SK-N-SH (cell line): ENCODE measurements at places on chromosomes 2 and 18. TPM values are rescaled to one million over a fixed set of nuclear protein-coding genes. Genes with fewer than 3 reads are reported as not detected.

- DNase-seq, result no peak
Observed at GRCh38 chr18:75643083-75643482, 215.6 kb upstream of the SMIM21 start.

GRCh38 chr2:237912271-237913192 is 53.1 kb downstream of the RAMP1 start:
- no peak for DNase-seq

DNA sequence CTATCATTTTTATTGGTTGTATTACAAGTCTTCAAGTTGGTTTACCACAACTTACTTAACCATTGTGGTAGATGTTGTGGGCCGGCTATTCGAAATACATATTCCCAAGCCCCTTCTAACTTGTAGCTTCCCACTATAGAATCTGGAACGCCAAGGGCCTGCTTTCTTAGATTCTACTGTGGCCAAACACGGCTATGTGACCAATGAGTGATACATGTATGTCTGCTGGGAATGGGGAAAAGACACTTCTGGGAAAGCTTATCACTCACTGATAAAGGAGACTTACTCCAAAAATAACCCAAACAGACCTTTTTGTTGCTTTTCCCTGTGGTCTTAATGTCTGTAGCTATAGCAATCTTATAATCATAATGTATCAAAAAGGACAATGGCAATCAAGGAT is 24.5 kb downstream of the STRN start:
- DNase-seq, result no peak

GRCh38 chr18:5294457-5295230 is 882 bp downstream of the ZBTB14 start:
- peak; percentile 6 for DNase-seq

GRCh38 chr2:102975996-102976975 is 214.5 kb downstream of the TMEM182 start:
- DNase-seq, result peak; percentile 41

DNA sequence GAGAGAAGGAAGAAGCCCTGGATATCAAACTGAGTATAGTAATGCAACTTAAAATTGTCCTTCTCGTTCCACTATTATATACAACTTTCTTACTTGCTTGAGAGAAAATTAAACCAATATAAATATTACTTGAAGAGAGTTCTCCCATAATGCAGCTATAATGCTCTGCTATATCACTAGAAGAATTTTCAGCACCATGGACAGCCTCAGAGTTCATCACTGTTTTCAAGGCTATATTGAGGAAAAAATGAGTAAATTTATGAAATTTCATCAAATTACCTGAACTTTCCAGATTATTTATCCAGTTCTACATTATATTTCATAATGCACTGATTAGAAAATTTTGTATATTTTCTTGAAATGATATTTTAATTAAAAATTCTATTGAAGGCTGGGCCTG is 1053.5 kb upstream of the FAM98A start:
- no peak for DNase-seq

GRCh38 chr18:12608301-12608700 is 49.6 kb downstream of the SPIRE1 start:
- DNase-seq, result no peak

GRCh38 chr2:217316743-217317142 is 456.9 kb upstream of the TNP1 start:
- no peak for DNase-seq

- peak; percentile 75 for DNase-seq
Observed at GRCh38 chr2:37877457-37878315, 47.4 kb upstream of the RMDN2 start.

DNA sequence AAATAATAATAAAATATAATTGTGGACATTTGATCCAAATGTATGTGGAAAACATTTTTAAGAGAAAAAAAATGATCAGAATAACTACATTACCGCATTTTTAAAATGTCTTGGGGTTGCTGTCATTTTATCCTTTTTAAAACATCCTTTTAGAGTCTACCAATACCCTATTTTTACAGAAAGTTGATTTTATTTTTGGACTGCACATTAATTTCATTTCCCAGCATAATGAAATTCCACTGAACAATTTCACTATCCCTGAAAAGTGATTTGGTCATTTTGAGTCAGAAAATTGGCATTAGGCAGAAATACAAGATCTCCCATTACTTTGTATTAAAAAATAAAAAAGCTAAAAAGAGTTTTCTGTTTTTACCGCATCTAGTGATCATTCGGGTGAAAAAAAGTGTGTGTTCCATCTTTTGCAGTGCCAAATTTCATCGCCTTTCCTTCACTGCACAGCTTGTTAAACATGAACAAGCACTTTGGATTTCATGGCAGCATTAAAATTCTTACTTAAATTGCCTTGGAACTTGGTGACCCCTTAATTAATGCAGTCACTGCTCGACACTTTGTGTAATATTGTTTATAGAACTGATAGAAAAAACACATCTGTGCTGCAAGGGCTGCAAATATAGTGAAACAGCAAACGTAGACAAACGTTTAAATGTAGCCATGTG is 611.7 kb downstream of the TSN start:
- DNase-seq, result no peak

- no peak for DNase-seq
Observed at GRCh38 chr2:226790431-226790830, 9.2 kb downstream of the IRS1 start.

DNA sequence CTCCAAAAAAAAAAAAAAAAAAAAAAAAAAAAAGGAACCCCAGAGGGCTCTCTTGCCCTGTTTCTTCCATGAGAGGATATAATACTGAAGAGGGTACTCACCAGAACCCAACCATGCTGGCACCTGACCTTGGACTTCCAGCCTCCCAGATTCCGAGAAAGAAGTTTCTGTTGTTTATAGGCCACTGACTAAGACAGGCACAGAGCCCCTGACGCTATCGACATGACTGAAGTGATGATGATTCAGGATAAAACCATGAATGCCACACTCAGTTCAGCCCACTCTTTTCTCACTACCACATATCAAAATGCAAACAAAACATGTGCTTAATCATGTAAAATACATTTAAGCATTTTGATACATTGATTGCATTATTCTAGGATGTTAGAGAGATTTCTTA is 66.1 kb upstream of the CDCA7 start:
- no peak for DNase-seq

- no peak for DNase-seq
Observed at GRCh38 chr2:170829036-170829435, 12.3 kb downstream of the GAD1 start.

GRCh38 chr18:9437021-9437437 is 38.3 kb upstream of the RALBP1 start:
- DNase-seq, result no peak

- no peak for DNase-seq
Observed at GRCh38 chr18:10860928-10861327, 288.4 kb downstream of the PIEZO2 start.

GRCh38 chr2:229636571-229636970 is 77.8 kb downstream of the DNER start:
- DNase-seq, result no peak

DNA sequence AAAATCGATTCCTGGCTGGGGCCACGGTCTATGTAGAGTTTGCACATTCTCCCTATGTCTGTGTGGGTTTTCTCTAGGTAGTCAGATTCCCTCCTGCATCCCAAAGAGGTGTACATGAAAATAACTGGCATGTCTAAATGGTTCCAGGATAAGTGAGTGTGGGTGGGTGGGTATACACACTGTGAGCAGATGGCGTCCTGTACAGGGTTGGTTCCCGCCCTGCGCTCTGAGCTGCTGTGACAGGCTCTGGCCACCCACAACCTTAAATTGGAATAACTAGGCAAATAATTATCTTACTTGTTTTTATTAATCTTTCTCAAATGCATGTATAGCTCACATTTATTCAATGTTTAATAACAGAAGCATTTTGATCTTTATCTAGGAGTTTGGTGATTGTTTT is 16.3 kb downstream of the THOC1 start:
- DNase-seq, result no peak

DNA sequence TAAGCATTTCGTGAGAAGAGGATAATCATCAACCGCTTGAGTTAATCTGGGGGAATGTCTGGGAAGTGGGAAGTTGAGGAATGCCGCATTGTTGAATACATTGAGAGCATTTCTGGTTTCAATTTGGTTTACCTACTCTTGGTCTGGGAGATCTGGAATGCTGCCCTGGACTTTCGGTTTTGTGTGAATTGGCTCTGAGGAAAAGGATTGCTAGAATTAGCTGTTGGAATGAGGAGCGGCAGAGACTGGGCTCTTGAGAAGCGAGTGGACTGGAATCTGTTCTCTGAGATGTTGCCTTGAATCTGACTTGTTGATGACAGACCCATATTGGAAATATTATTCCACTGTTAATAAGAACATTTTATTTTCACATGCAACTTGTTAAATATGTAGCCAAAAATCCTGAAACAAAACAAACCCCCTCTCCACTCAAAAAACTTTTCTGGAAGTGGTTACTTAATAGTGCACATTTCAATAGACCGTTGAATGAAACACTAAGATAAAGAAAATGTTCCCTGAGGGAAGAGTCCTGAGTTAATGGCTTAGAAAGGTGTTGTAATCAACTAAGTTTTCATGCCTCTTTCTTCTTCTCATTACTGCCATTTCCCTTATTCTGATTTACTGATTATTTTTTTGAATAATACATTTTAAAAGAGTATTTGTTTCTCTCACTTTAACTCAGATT is 50.8 kb downstream of the PTPRM start:
- DNase-seq, result no peak

DNA sequence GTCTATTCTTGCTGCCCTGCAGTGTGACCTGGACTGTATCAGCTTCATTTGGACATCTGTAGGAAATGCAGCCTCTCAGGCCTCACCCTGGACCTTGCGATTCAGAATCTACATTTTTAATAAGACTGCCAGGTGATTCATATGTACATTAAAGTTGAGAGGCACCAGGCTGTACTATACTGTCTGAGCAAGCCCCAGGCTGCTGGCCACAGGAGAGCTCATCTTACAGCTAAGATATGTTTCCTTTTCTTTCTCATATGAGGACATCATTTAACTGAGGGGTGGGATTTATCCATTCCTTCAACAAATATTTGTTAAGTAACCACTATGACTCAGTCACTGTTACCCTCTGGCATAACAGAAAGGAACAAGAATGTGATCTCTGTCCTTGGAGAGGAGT is 78.2 kb upstream of the GCFC2 start:
- no peak for DNase-seq

GRCh38 chr2:22078701-22079100 is 954.9 kb downstream of the TDRD15 start:
- DNase-seq, result no peak

DNA sequence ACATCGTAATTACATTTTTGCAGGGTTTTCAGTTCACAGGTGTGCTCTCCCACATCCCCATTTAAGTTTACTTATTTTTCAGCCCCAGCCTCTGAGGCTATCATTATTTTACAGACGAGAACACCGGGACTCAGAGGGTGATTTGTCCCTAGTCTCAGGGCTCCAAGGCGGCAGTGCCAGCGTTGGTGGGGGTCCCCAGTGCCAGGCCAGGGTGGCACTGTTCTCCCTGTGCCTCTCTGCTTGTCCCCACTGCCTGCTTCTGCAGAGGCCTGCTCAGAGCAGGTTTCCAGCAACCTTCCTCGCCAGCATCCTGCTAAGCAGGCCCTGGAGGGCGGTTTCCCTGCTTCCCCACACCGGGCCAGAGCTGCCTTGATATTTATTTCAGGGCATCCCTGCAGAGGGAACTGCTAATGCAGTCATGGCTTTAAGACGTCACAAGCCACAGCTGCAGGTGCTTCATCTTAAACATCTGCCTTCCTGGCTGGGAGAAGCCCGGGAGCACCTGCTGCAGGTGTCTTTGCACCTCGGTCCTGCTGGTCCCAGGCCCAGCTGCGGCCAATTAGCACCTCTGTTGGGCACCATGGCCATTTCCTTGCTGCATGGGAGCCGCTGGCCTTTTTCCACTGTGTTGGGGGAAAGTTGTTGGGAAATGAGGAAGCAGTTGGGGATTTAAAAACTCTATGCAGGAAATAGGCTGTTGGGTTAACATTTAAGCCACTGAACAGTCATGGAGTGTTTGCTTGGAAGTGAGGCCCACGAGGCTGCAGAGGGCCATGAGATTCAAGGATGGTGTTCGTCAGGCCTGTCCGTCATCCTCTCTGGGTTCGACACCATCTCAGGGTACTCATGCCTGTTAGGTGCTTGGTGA is 22.8 kb downstream of the HPCAL1 start:
- DNase-seq, result no peak

DNA sequence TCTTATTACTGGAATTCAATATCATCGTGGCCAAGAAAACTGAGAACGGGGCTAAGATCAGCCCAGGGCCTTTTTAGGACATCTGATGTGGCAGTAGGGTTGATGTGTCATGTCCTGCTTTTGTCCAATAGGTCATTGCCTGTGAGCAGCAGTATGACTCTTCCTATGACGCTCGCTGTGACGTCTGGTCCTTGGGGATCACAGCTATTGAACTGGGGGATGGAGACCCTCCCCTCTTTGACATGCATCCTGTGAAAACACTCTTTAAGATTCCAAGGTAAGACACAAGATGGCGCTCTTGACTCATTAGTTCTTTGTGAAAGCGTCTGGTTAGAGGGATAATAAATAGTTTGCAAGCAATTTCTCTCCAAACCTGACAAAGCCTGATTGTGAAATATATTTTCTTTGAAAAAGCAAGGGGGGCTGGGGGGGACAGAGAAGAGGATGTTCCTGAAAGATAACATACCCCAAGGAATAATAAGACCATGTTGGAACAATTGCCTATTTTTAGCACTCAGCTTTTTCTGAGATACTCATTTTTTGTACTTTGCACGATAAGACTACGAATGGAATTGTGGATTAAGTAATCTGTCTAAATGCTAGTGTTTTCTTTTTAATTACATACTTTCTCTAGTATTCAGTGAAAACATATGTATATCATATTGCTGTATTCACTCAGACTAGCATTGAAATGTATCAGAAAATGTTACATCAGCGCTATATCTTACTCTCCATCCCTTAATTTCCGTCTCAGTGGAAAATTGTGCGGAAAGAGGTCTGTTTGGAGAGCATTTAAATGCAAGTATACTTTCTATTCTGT is 58.1 kb downstream of the MYO3B start:
- peak; percentile 61 for DNase-seq

DNA sequence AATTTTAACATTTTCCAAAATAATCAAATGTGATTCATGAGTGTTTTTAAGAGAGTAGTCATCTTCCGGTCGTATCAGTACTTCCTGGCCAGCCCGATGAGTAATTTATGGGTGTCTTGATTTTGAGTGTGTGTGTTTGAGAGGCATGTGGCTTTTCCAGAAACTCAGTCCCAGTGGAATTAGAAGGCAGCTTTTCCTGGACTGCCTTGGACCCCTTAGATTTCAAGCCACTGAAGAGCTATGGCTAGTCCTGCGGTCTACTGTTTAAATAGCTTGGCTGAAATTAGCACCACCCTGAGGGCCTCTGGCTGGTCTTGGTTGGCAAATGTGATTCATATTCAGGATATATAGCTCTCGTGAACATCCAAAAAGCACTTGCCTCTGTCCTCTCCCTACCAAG is 59.4 kb downstream of the HK2 start:
- no peak for DNase-seq

- no peak for DNase-seq
Observed at GRCh38 chr2:189024901-189025618, 50.9 kb downstream of the COL3A1 start.

GRCh38 chr2:109494351-109494750 is 119.4 kb downstream of the SEPTIN10 start:
- DNase-seq, result no peak

The ARHGAP15 gene
- not detected in 2 replicates for polyA plus RNA-seq

The RNF144A gene
- 15.6 and 17.3 TPM in 2 replicates for polyA plus RNA-seq

The ASPRV1 gene
- polyA plus RNA-seq, result 0.20 and 0.23 TPM in 2 replicates

The GALNT13 gene
- 0.33 and 0.86 TPM in 2 replicates for polyA plus RNA-seq

The IL36RN gene
- polyA plus RNA-seq, result not detected in 2 replicates

The ERCC3 gene
- polyA plus RNA-seq, result 84.8 and 101 TPM in 2 replicates

The CHRND gene
- 0.12 TPM in 1 of 2 replicates, not detected in the other for polyA plus RNA-seq

The MARCO gene
- not detected in 2 replicates for polyA plus RNA-seq

The PSD4 gene
- 0.31 and 0.35 TPM in 2 replicates for polyA plus RNA-seq

The HOXD4 gene
- polyA plus RNA-seq, result 1.0 and 1.6 TPM in 2 replicates

The HOXD9 gene
- 3.6 and 4.8 TPM in 2 replicates for polyA plus RNA-seq

The COL4A4 gene
- polyA plus RNA-seq, result not detected in 2 replicates

The ACTR1B gene
- polyA plus RNA-seq, result 51.5 and 55.1 TPM in 2 replicates

The NYAP2 gene
- not detected in 2 replicates for polyA plus RNA-seq
